Prostate gland (tissue), 2 donors: ENCODE measurements at places on chromosomes 1 and 21. TPM values are rescaled to one million over a fixed set of nuclear protein-coding genes. Genes with fewer than 3 reads are reported as not detected.
A peak's percentile ranks its signal among the peaks of the same experiment; 100 is the strongest.

Gene TDRD10
- total RNA-seq: 0.46 TPM

Gene CAPN8
- total RNA-seq: 5.6 TPM

Gene RALGPS2
- total RNA-seq: 25.6 TPM

Gene KCND3
- 27.3 TPM for total RNA-seq

Gene OR2M3
- not detected for total RNA-seq

Gene PTPRF
- total RNA-seq: 292 TPM

Gene FCAMR
- total RNA-seq: not detected

DNA sequence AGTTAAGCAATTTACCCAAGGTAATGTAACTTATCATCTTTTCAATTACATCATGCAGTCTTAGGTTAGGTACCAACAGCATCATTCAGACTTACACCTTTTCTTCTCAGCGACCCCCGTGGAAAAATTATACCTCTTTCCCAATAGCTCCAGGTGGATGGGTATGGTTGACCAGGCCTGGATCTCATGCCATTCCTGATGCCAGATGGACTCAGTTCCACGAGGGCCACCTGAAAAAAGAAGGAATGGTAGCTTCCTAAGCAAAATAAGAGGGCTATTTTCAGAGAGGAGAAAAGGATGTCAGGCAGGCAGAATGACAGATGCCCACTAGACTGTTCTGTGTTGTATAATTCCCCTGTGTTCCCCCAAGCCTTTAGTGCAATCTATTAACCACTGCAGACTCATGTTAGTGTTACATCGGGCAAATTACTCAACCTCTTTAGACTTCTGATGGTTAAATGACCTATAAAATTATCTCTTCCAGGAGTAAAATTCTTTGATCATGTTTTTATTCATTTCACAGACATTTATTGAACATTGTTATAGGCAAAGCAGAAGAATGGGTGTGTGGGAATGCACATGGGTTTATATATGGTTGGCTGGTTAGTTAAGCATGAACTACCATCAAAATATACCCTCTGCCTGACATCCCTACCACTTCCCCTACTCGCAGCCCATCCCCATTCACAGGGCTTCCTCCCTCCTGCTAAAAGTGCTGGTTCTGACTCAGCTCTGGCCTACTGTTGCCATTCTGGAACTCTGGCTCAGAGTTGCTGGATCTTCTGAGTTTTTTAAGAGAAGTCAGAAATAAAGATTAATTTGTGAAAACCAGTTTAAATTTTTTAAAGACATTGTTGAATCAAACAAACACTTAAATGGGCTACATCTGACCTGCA, 10.6 kb upstream of the MYSM1 start:
- no peak overlapping the region for H3K4me3 ChIP-seq
- H3K27me3 ChIP-seq: no peaks in the 10 kb centered on the region
- H3K27ac ChIP-seq: no peak overlapping the region
- no peaks in the 10 kb centered on the region for H3K36me3 ChIP-seq
- no peak for DNase-seq
- H3K4me1 ChIP-seq: no peaks in the 10 kb centered on the region

DNA sequence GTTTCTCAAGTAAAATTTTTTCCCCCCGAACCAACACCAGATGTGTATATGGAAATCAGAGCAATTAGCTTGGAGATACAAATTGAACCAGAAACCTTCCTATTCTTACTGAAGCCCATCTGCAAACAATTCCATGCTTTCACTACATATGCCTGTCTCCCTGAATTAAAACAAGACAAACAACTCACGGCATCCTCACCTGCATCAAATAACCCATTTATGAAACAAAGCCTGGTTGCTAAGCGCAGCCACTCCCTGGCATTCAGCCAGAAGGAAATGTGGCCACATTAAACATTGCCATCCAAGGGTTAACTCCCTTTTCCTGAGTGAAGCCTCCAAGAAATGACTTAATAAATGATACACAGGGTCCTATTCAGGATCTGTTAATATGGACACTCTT, 55.3 kb downstream of the APP start:
- H3K4me3 ChIP-seq: no peak overlapping the region
- no peak for DNase-seq
- H3K27ac ChIP-seq: peak overlapping the region; percentile 28
- no peaks in the 10 kb centered on the region for H3K27me3 ChIP-seq
- no peaks in the 10 kb centered on the region for H3K36me3 ChIP-seq

DNA sequence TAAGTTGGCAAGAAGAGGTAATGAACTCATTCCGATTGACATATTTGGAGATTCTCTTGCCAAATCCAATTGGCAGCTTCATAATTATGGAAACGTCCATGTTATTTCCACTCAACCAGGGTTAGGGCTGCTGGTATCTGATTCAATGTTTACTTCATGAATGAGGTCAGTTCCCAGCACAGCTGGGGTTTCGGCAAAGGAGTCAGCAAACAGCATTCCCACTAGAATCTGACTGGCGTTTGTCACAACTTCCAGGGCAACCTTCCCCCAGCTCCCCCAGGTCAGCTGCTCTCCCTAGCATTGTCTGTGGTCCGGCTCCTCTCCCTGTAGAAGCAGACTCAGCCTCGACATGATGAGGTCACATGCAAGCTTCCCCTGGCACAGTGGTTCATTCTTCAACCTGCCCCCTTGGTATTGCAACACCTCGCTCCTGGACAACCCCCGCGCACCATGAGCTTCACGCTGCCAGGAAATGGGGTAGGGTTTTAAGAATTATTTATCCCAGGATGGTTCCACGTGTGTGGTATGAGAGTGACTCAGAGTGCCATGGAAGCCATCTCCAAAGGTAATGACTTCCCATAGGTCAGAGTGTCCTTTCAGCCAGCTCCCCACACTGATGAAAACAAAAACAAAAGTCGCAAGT, 100.7 kb upstream of the SLC25A33 start:
- no peak for DNase-seq
- H3K36me3 ChIP-seq: no peaks in the 10 kb centered on the region
- H3K4me3 ChIP-seq: no peak overlapping the region

- no peaks in the 10 kb centered on the region for H3K4me1 ChIP-seq
- H3K27ac ChIP-seq: no peak overlapping the region
- H3K36me3 ChIP-seq: no peaks in the 10 kb centered on the region
- DNase-seq: no peak
Measured at GRCh38 chr1:60063561-60063960, 10.0 kb downstream of the C1orf87 start.

- H3K27me3 ChIP-seq: no peaks in the 10 kb centered on the region
- H3K27ac ChIP-seq: no peak overlapping the region
- H3K36me3 ChIP-seq: no peaks in the 10 kb centered on the region
Measured at GRCh38 chr1:33512226-33513011, 40.0 kb downstream of the ZSCAN20 start.

DNA sequence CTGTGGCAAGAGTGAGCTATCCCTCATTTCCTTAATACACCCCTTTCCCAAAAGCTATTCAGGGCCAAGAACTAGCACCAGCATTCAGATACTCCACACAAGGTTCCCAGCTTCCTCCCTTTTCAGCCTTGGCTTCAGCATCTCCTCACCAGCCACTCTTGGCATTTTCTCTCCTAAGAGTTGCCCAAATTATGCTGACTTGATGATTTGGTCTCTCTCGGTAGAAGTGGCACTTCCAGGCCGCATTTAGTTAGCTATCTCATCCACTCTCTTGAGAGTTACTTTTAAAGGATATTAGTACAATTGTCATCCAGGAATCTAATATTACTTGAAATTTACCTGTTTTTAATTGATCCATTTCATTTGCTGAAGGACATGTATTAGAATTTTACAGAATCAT, 199.0 kb upstream of the DMRTA2 start:
- DNase-seq: no peak
- no peaks in the 10 kb centered on the region for H3K27me3 ChIP-seq
- no peaks in the 10 kb centered on the region for H3K36me3 ChIP-seq

DNA sequence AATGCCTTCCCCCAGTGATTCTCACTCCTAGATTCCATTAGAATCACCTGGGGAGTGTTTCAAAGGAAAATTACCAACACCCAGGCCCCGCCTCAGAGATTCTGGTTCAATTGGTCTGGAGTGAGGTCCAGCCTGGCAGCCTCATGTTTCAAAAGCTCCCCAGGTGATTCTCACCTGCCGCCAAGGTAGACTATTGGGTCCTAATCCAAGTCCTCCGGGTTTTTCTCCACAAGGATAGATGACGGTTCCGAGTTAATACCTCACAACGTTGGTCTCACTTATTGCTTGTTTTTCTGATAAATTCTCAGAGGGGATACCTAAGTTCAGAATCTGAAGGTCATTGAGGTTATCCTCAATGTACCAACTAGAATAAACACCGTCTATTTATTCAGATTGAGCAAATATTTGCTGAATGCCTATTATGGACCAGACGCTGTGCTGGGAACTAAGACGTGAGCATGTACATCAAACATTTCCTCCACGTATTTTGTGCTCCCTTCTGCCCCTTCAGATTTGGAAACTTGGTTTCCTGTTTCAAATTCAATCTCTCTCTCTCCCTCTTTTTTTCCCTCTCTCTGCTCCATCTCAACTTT, 97.5 kb downstream of the SEC16B start:
- no peak overlapping the region for H3K27ac ChIP-seq
- H3K4me1 ChIP-seq: no peaks in the 10 kb centered on the region
- DNase-seq: no peak
- H3K27me3 ChIP-seq: no peaks in the 10 kb centered on the region

DNA sequence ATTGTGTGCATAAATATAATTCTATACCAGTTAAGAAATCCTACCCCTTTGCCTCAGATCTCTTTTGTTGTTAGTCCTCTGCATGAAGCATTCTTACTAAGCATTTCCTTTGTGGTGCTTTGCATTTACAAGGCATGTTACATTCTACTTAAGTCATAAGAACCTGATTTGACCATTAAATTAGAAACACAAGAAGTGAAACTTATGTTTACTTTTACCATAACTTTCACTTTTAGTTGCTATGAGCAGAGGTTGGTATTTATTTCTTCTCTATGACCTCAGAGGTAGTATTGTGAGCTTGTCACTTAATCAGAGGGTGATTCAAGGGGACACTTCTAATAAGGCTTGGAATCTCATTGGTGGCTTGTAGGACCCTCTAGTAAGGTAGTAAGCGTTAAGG, 9.0 kb downstream of the FAM20B start:
- no peaks in the 10 kb centered on the region for H3K36me3 ChIP-seq
- peaks cover 7% of the 10 kb centered on the region for H3K4me1 ChIP-seq
- H3K4me3 ChIP-seq: no peak overlapping the region
- no peak overlapping the region for H3K27ac ChIP-seq

DNA sequence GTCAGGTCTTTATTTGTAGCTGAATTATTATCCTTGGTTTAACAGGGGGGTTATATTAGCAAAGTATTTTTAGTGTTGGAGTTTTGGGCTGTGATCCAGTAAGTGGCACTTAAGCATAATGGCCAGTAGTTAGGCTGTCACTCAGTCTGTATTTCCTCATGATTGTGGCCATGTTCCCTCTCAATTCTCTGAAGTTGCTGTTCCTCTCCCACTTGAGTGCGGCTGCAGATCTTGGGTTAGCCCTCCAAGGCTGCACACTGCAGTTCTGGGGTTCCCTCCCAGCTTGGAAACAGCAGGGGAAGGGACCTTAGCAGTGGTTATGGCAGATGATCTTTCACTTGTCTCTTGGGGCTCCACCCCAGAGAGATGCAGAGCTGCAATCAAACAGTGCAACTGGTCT, 23.2 kb upstream of the DENND1B start:
- no peak for DNase-seq
- H3K36me3 ChIP-seq: no peaks in the 10 kb centered on the region
- no peaks in the 10 kb centered on the region for H3K27me3 ChIP-seq
- H3K27ac ChIP-seq: no peak overlapping the region
- H3K4me1 ChIP-seq: no peaks in the 10 kb centered on the region
- H3K4me3 ChIP-seq: no peak overlapping the region

DNA sequence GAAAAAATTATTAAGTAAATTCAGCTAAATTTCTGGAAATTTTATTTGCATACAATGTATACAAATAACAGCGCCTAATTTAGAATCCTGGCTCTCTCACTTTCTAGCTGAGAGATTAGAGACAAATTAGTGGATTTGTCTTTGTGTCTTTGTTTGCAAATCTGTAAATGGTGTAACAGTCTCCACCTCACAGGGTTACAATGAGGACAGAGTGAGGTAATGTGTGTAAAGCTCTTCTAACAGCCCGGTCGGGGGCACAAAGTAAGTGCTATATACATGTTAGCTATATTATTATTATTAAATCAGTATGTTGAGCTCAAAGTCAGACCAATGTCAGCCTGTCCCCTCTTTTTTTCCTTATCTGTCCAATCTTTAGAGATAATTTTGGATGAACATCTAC, 5.0 kb upstream of the ADAMTSL4 start:
- no peaks in the 10 kb centered on the region for H3K27me3 ChIP-seq
- H3K36me3 ChIP-seq: no peaks in the 10 kb centered on the region
- H3K4me3 ChIP-seq: no peak overlapping the region
- H3K4me1 ChIP-seq: no peaks in the 10 kb centered on the region
- DNase-seq: no peak

- H3K4me3 ChIP-seq: peak overlapping the region; percentile 83
- H3K27me3 ChIP-seq: no peaks in the 10 kb centered on the region
- peak; percentile 10 for DNase-seq
- H3K4me1 ChIP-seq: no peaks in the 10 kb centered on the region
Measured at GRCh38 chr21:33642896-33643657, 776 bp downstream of the ITSN1 start.

DNA sequence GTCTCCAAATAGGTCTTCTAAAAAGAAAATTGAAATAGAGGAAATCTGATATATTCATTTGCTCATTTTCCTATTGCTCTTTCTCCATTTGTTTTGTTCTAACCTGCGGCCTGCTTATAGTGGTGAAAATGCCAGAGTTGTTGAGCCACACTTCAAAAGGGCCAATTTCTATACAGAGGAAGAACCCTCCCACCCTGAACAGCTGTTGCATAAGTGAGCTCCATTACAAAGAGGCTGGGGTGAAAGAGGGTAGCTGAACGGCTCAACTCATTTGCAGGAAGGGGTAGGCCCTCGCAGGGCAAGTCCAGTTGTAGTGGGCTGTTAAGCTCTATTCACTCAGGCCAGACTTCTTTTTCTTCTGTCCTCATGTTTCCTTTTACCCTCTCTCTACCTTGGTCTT, 8.8 kb downstream of the ADCY10 start:
- H3K4me3 ChIP-seq: no peak overlapping the region
- no peaks in the 10 kb centered on the region for H3K36me3 ChIP-seq
- DNase-seq: no peak
- H3K27me3 ChIP-seq: no peaks in the 10 kb centered on the region
- peaks cover 3% of the 10 kb centered on the region for H3K4me1 ChIP-seq

DNA sequence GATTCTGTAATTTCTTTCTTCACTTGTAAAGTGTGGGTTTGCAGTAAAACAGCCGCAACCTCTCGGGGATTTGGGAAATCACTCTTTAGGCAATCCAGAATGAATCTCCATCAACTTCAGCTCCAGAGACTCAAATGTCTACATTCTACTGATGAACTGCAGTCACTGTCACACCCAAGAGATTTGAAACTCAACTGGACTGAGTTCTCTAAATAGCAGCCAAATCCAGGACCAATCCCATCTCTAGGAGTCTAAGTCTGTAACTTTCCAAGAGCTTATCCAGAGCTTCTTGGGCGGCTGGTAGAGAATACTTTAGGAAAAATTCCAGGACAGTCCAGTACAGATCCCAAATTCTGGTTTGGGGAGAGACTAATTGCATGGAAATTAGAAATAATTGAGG, 62.9 kb downstream of the ADAMTS1 start:
- no peaks in the 10 kb centered on the region for H3K4me1 ChIP-seq
- H3K27ac ChIP-seq: no peak overlapping the region
- DNase-seq: no peak
- H3K27me3 ChIP-seq: no peaks in the 10 kb centered on the region
- H3K36me3 ChIP-seq: no peaks in the 10 kb centered on the region
